ENCODE measurements at places on chromosomes 7 and 10.

GRCh38 chr7:120703585-120704240 lies 154.2 kb downstream of the TSPAN12 start:
- no peak for DNase-seq

DNA sequence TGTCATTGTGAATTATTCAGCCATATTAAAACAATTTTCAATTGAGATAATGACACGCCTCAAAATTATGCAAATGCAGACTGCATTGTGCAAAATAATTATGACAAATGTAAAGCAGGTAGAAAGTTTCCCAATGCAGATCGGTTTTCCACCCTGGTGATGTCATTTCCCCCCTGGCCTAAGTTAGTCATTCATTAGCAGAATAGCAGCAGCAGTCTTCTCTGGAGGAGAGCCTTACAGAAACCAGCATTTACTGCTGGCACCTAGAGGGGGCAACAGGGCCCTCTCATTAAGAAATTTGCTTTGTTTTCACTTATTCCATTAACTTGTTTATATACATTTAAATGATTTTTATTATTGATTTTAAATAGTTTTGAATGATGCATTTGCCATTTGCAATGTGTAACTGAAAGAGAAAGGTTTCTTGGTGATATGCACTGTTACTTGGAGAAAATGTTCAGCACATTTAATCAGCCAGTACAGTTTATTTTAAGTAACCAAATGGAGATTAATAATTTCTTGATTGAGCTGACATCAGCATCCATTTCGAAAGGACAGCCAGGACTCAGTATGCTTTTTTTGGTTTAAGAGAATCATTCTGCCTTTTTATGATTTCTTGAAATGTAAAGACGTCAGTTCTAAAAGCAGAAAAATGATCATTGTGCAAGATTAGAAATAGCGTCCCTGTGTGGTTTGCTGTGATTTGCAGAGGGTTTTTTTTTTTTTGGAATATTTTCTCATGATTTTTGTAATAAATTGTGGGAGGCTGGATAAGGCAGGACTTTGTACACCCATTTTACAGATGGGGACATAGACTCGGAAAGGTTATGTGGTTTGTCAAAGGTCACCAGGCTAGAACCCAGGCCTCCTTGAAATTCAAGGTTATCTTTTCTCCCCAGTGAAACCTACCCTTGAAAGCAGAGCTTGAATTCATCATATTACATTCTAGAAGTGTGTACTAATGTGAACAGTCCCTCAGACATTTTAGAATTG lies 3.5 kb downstream of the ARID5B start:
- DNase-seq, result peak; percentile 91

DNA sequence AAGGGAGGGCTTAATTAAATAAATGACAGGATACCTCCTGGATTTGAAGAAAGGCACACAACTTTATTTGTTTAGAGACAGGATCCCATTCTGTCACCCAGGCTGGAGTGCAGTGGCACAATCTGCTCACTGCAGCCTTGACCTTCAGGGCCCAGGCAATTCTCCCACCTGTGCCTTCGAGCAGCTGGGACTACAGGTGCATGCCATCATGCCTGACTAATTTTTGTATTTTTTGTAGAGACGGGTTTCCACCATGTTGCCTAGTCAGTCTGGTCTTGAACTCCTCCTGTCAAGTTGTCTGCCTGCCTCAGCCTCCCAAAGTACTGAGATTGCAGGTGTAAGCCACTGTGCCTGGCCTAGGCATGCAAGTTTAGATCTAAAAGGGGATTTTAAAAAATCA lies 272.7 kb upstream of the MBL2 start:
- DNase-seq, result no peak

GRCh38 chr7:44454348-44454747 lies 36.1 kb downstream of the NUDCD3 start:
- DNase-seq, result no peak

GRCh38 chr7:84183741-84184140 lies 10.8 kb downstream of the SEMA3A start:
- DNase-seq, result no peak

GRCh38 chr10:13371897-13372470 lies 23.9 kb upstream of the SEPHS1 start:
- peak; percentile 90 for DNase-seq

GRCh38 chr7:137990251-137990941 lies 11.5 kb downstream of the CREB3L2 start:
- DNase-seq, result peak; percentile 66

DNA sequence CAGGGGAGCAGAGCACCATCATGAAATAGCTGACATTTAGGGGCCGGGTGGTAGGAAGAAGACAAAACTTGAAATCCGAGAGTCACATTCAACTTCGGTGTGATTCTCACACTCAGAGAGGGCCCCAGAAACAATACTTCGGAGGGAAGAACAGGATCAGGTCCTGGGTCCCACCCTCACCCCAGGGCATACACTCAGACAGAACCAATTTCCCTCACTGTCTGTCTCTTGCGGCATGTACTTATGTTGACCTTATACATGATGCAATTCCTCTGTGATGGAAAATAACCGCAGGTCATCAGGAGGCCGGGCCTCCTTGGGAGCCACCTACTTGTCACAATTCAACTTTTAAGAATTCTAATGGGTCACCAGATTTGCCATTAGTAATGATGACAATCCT lies 26.3 kb upstream of the HMX3 start:
- peak; percentile 84 for DNase-seq

- DNase-seq, result no peak
These were observed 29.2 kb upstream of the KLF6 start for GRCh38 chr10:3813986-3814837.

GRCh38 chr7:107627002-107627401 lies 33.6 kb upstream of the SLC26A4 start:
- no peak for DNase-seq

- no peak for DNase-seq
These were observed 102.1 kb downstream of the POLL start for GRCh38 chr10:101485681-101486554.

- no peak for DNase-seq
These were observed 8.5 kb downstream of the AKR1B1 start for GRCh38 chr7:134450294-134451000.

DNA sequence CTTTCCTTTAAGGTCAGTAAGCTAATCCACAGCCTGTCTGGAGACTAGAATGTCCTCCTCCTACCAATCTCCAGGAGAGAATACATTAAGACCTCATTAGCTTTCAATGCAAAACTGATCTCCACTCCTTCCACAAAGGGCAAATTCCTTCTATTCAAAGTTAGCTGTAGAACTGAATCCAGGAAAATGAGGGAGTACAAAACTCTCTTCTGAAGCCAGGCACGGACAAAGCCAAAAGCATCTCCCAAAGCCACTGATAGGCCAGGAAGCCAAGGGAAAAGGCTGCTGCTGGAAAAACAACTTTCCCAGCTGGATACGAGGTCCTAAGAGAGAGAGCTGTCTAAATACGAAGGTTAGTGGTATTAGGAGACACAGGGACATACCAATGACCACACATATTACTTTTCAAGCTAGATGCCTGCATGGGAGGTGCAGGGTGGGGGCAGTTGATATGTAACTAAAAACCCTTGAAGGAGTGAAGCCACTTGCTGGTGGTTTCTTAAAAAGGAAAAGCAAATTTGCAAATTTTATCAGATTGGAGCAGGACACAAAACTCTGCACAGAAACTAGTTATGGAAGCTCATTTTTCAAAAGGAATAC lies 43.6 kb downstream of the MKX start:
- no peak for DNase-seq

DNA sequence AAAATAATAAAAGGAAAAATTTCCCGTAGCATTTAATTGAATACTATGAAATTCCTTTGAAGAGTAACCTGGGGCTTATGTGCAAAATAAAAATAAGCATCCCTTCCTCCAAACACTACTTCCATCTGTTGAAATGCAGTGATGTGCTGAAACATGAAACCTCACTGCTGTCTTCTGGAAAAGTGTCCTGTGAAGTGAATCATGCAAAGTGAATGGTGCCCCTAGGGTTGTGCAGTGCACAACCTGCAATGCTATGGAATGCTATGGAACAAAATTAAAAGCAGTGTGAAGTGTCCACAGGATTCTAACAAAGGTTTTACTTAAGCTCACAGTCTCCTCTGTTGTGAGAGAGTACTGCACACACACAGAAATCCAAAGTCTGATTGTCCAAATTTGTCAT lies 480.9 kb downstream of the ETV1 start:
- DNase-seq, result peak; percentile 28

DNA sequence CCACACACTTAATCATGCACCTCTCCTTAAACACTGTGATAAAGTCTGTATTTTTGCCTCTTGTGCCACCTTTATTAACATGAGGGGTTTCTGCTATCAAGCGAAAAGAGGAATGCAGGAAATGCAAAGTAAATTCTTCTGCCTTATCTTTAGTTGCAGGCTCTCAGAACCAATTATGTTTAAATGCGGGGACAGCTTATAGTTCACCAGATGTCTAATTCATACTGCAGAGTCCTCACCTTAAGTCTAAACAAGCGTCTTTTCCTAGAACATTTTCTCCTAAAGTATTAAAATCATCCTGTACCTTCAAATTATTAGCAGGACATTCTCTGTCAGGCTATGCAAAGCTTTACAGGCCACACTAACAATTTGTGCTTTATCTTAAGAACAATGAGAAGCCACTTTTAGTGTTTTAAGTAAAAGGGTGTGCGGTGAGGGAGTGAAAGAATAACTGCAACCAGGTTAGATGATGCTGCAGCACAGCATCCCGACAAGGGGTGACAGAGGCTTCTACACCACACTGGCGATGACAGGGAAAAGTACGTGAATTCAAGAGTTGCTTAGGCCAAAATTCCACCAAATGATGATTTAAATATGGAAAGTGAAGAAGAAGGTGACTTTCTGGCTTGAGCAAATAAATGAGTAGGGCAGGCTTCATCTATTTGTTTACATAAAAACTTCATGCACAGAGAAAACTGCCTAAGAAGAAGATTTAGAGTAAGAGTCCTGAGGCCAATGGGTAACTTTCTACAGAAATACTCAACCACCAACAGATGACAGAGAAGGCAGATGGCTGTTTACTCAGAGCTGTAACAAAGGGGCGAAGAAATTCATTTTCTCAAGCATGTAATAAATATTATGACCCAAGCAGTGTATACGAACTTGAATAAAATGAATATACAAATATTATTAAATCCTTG lies 36.0 kb downstream of the EZH2 start:
- no peak for DNase-seq

- no peak for DNase-seq
These were observed 87.2 kb downstream of the TWIST1 start for GRCh38 chr7:19030281-19030680.

- DNase-seq, result no peak
These were observed 365.6 kb upstream of the MGMT start for GRCh38 chr10:129101232-129101980.

GRCh38 chr7:130995252-130996081 lies 261.5 kb upstream of the KLF14 start:
- peak; percentile 83 for DNase-seq

GRCh38 chr10:82827901-82828300 lies 952.9 kb downstream of the NRG3 start:
- DNase-seq, result no peak

GRCh38 chr10:129971381-129972144 lies 7.5 kb upstream of the EBF3 start:
- DNase-seq, result no peak

- peak; percentile 28 for DNase-seq
These were observed 52.1 kb downstream of the MPP7 start for GRCh38 chr10:28250782-28251181.

GRCh38 chr10:32538256-32538655 lies 92.3 kb downstream of the CCDC7 start:
- DNase-seq, result no peak

DNA sequence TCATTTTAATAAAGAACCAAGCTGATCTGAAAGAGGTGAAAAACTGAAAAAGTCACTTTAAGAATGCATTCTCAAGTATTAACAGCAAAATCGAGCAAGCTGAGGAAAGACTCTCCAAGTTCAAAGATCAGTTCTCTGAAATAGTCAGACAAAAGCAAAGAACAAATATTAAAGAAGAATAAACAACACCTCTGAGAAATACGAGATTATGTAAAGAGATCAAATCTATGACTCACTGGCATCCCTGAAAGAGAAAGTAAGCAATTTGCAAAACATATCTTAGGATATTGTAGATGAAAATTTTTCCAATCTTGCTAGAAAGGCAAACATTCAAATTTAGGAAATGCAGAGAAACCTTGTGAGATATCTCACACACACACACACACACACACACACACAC lies 138.4 kb upstream of the HGF start:
- no peak for DNase-seq

- no peak for DNase-seq
These were observed 74.1 kb downstream of the LRRTM3 start for GRCh38 chr10:66999762-67000545.

GRCh38 chr10:78389419-78389818 lies 355.8 kb downstream of the RPS24 start:
- no peak for DNase-seq

DNA sequence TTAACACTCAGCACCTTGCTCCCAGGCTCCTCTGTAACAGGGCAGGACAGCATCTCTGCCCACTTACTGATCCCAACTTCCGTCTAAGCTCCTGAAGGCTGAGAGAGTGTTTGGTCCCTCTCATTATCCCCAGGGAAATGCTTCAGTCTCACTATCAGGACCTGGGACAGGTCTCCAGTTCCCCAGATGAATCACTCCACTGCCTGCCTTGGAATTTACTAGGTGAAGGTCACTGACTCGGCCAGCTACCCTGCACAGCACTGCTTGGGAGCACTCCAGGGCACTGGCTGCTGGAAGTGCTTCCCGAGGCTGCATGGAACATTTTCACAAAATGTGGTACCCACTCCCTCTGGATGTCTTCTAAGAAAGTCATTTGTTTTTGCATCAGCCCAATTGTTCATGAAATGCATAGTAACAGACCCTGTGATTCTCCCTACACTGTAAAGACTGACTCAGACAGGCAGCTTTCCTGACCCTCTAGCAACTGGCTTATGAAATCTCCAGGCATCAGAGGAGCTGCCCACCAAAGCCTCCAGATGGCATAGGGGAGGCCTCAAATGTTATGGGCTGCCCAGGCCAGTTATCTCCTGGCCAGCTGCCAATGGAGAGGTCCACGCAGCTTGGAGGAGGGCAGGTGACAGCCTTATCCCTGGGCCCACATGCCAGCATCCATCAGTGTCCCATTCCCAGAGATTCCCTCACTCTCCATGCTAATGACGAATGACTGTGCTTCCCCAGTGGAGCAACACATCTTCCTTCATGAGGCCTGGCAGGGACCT lies 89.1 kb downstream of the GFRA1 start:
- peak; percentile 60 for DNase-seq

DNA sequence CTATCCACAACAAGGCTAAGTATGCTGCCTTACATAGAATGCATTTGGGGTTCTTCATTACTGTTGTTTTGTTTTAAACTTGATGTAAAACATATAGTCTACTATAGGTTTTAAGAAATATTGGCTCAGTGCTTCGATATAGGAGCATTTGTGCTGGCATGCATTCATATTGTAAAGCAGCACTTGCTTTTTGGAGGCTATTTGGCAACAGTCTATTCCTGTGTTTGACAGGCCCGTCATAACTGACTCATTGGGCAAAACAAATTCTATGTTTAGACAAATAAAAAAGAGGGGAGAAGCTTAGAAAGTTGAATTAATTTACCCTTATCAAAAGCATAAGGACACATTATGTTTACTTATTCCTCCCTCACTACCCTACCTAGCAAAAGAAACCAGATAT lies 38.4 kb upstream of the PLXDC2 start:
- peak; percentile 46 for DNase-seq

Data from MCF 10A (cell line).